ENCODE measurements at places on chromosomes 11 and 22.

DNA sequence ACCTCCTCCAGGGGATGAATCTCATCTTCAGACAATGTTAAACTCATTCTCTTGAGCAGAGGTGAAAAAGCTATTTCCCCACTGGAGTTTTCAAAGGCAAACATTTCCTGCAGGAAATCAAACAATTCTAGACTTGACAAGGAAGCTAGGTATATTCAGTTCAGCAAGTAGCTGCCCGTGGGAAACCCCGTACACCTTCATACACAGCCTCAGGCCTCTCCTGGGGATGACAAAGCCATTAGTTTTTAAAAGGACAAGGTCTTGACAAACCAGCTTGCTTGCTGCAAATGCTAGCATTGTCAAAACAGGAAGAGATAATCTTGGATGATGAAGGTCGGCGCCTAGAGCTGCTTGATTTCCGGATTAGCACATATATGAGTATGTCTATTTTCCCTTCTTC lies 1630.8 kb upstream of the TENM4 start:
- no peak for DNase-seq

DNA sequence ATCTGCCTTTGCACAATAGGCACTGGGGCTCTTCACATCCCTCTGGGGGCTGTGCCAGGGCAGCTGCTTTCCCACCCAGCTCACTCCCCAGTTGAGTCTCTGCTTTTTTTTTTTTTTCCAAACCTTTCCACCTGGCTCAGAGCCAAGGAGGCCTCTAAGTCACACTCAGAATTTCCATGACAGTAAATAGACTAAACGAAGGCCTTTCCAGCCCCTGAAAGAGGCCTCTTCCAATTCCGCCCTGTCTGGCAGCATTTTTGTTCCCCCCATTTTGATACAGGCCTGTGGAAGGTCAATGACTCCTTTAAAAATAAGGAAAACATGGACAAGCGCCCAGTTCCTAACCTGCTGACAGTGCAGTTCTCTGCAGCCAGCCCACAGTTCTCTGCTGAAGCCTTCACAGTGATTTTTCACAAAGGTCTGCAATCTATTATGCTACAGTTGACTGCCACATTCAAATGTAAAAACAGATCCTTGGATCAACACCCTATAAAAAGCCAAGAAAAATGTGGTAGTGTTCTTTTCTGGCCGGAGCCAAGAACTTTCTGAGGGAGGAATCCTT lies 107.5 kb upstream of the SESN3 start:
- no peak for DNase-seq

- peak; percentile 62 for DNase-seq
These were observed 865 bp downstream of the RBM14 start for GRCh38 chr11:66617155-66617834.

- peak; percentile 26 for DNase-seq
These were observed 67.9 kb upstream of the WNT7B start for GRCh38 chr22:46044621-46045458.

- DNase-seq, result peak; percentile 27
These were observed 15.3 kb upstream of the SYTL2 start for GRCh38 chr11:85826116-85826855.
